ENCODE measurements at places on chromosomes 1 and 21. TPM values are rescaled to one million over a fixed set of nuclear protein-coding genes. Genes with fewer than 3 reads are reported as not detected.

DNA sequence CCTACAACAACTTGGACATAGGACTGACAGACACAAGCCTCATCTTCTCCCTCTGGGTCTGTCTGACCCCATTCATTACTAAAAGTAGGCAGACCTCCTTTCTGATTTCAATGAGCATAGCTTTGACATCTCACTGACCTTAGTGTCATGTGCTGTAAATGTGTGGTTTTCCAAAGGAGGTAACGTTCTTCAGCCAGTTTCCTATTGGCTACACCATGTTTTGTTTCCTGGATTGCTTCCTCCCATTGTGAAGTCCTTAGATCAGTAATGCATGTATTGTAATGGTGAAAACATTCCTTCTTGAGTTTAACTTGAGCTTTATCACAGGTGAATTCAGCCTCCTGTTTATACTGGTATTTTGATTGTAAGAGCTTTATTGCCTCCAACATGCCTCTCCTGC is 20.6 kb downstream of the STXBP3 start:
- peaks cover 51% of the 10 kb centered on the region for H3K36me3 ChIP-seq
- no peak overlapping the region for H3K4me3 ChIP-seq
- no peak for DNase-seq
- no peaks in the 10 kb centered on the region for H3K4me1 ChIP-seq

- no peaks in the 10 kb centered on the region for H3K4me1 ChIP-seq
- H3K27me3 ChIP-seq = peaks cover 5% of the 10 kb centered on the region
- H3K27ac ChIP-seq = no peak overlapping the region
- H3K36me3 ChIP-seq = no peaks in the 10 kb centered on the region
These were observed 29.1 kb upstream of the GRHL3 start for GRCh38 chr1:24289937-24290595.

DNA sequence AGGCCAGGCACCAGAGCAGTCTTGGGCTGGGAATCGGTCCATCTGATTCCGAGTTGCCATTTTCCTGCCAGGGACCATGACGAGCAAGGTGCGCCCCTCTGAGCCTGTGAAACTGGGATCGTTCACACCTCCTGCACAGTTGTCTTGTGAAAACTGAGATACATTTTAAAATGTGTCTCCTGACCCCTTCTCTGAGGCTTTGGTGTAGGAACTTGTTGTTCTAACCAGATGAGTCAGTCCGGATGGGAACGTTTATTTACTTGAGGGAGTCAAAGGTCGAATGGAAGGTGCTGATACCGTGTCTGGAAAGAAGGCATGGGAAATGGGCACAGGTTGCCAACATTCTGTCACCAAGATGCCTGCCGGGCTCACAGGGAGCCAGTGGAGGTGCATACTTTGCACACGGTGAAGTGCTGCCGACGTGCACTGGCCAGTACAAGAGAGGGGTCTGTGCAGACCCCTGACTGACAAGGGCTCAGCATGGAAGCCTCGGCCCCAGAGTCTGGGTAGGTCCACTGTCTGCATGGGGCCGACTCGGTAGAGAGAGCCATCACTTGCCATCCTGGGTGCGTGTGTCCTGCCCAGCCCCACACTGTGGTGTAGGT is 7.4 kb upstream of the KCNN3 start:
- no peaks in the 10 kb centered on the region for H3K36me3 ChIP-seq
- H3K4me3 ChIP-seq = no peak overlapping the region
- H3K27me3 ChIP-seq = no peaks in the 10 kb centered on the region

The LORICRIN gene
- total RNA-seq = 0.59 TPM

The S100A8 gene
- 0.93 TPM for total RNA-seq

DNA sequence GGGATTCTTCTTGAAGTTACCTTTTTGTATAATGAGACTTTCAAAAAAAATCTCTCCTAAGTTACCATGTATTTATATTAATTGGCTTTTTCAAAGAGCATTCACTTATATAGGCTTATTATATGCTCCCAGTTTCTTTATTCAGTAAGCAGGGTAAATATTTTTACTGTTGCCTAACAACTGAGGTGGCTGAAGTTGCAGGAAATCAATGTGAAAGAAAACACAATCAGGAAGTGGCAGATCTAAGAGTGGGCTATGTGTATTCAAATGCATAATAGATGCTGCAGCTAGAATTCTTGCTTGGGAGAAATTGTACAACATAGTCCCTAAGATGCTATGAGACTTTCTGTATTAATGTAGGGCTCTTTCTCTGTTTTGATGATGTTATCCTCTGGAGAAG is 606.9 kb downstream of the NUF2 start:
- no peaks in the 10 kb centered on the region for H3K27me3 ChIP-seq
- H3K27ac ChIP-seq = no peak overlapping the region
- H3K36me3 ChIP-seq = no peaks in the 10 kb centered on the region
- DNase-seq = no peak

GRCh38 chr1:34711485-34711884 is 43.4 kb upstream of the GJB5 start:
- no peak overlapping the region for H3K4me3 ChIP-seq
- H3K27ac ChIP-seq = no peak overlapping the region
- no peaks in the 10 kb centered on the region for H3K27me3 ChIP-seq
- H3K4me1 ChIP-seq = no peaks in the 10 kb centered on the region

GRCh38 chr1:162631546-162632191 is 595 bp upstream of the DDR2 start:
- H3K4me1 ChIP-seq = no peaks in the 10 kb centered on the region
- no peak overlapping the region for H3K4me3 ChIP-seq
- no peak for DNase-seq
- H3K36me3 ChIP-seq = no peaks in the 10 kb centered on the region

The RIMS3 gene
- 5.5 TPM for total RNA-seq

All from activated B cell treated with CpG ODN at 0.5 μM for 24 hours (primary cell).